ENCODE measurements at places on chromosomes 1 and 21. TPM values are rescaled to one million over a fixed set of nuclear protein-coding genes. Genes with fewer than 3 reads are reported as not detected.

The OR2M3 gene
- not detected for total RNA-seq

The OR14A16 gene
- not detected for total RNA-seq

The CCDC181 gene
- not detected for total RNA-seq

The GPA33 gene
- 0.26 TPM for total RNA-seq

The PSMG1 gene
- 107 TPM for total RNA-seq

The AKR7A3 gene
- 1.6 TPM for total RNA-seq

The CCDC17 gene
- 4.4 TPM for total RNA-seq
